Hypothalamus (tissue), 51 donors: ENCODE measurements at places on chromosomes 7 and 10.
A peak's percentile ranks its signal among the peaks of the same experiment; 100 is the strongest.

DNA sequence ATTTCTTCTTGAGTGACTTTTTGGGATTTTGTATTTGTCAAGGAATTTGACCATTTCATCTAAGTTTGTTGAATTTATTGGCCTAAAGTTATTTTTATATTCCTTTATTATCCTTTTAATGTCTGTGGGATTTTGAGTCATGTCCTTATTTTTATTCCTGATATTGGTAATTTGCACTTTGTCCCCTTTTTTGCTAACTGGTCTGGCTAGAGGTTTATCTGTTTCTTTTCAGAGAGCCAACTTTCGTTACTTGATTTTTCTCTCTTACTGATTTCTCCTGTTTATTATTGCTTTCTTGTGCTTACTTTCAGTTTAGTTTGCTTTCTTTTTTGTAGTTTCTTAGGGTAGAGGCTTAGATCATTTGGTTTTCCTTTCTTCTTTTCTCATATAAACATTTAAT lies 14.6 kb downstream of the MGMT start:
- no peak for DNase-seq

DNA sequence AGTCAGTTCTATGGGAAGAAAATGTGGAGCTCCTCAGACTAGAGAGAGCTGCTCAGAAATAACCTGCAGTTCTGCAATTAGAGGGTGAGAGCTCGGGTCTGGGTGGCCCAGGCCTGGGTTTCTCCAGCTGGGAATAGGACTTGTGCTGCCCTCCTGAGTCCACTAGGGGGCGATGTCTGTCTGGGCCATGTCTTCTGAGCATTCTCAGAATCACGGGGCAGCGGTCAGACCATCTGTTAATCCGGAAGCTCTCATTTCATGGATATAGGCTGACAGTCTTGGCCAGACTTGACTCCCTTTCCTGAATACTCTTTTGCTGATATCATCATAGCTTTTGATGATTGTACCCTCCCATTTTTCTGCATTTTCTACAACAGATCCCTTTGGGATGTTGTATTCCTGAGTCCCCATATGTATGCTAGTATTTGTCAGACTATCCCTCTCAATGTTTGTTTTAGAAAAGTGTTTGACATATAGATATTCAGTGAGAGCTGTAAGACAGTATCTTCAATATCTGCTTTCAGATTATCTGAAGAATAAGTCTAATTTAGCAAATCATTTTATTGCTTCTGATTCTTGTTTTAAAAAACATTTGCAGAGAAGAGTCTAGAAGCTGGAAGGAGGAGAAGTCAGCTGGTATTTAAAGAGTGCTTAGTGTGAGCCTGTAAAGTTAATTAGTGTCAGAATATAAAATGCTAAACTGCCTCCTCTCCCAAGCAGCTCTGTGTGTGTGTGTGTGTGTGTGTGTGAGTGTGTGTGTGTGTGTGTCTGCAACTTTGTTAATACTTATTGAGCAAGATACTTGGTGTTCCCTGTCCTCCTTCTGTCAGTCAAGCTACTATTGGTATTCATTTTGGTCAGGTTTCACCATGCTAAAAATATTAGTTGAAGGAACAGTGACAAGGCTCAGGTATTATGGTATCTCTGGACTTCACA lies 38.0 kb downstream of the STARD3NL start:
- peak; percentile 79 for DNase-seq

DNA sequence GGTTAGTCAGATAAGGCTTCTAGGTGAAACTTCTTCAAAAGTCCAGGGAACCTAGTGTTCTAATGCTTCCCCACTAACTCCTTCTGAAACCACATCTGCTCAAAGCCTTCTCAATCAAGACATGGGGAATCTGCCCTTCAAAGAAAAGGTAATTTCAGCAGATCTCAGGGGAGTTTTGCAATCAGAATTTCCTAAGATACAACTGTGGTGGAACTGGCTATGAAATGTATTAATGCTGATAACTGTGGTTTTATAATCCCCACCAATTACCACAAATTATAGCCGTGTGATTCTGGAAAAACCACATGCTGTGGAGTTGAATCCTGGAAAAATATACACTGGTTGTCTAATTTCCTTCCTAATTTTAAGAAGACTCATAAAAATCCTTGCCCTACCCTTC lies 233.8 kb downstream of the SORCS1 start:
- DNase-seq = no peak

DNA sequence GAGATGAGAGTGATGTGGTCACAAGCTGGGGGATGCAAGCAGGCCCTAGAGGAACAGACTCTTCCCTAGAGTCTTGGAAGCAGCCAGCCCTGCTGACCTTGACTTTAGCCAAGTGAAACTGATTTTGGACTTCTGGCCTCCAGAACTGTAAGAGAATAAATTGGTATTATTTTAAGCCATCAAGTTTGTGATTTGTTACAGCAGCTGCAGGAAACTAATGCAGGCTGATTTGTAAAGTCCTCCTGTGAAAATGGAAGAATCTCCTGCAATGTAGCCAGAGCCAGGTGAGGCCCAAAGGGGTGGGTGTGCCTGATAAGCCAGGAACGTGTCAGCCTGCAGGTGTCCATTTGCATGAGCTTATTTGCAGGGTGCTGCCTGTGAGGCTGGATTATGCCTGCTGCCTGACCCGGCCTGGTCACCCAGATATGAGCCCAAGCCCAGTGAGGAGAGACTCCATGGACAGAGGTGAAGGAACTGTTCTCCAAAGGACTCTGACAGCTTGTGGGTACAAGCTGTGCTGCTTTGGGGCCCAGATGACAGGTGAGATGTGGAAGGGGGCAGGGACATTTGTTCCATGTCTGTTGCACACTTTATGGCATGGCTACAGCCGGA lies 24.6 kb upstream of the PLEKHA1 start:
- no peak for DNase-seq

DNA sequence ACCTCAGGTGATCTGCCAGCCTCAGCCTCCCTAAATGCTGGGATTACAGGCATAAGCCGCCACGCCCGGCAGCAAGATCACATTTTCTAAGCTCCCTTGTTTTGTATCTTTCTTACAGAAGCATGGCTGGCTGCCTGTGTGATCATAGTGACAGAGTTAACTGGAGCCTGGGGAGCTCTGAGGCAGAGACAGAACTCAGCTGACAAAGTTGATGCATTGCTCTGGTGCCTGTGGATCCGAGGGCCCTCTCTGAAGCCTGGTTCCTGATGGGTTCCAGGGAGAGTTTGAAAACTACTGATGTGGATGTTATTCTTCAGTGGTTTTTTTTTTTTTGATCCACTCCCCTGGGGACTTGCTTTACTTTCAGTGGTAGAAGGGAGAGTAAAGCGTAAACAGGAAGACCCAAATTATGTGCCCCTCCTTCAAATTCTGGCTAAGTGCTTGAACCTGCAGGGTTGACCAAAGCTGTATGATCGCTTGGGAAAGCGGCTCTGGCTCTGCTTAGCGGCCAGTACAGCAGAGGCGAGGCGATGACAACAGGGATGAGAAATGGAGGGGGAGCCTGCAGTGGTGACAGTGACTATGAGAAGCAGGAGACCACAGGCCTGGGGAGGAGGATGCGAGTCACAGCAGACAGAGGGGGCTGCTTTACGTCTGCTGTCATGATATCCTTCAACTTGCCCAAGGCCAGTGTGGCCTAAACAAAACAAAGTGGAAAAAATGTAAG lies 6.8 kb upstream of the EFCAB10 start:
- DNase-seq = no peak

DNA sequence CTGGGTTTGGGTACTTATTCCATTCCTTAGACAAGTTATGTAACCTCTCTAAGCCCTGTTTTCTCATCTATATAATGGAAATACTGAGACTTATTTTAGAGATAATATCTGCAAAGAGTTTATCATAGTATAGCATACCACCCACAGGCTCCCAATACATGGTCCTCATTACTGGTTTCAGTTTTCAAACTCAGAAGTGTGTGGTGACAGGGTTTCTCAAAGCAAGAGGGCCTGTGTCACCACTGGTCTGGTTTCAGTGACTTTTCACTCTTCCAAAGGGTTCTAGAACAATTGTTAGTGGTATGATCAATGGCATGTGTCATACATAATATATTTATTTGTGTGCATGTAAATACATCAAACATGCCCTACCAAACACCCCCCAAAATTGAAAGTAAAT lies 89.2 kb upstream of the BMPER start:
- DNase-seq = no peak

- DNase-seq = no peak
Measured at GRCh38 chr10:106309376-106309775, 855.1 kb downstream of the SORCS1 start.

DNA sequence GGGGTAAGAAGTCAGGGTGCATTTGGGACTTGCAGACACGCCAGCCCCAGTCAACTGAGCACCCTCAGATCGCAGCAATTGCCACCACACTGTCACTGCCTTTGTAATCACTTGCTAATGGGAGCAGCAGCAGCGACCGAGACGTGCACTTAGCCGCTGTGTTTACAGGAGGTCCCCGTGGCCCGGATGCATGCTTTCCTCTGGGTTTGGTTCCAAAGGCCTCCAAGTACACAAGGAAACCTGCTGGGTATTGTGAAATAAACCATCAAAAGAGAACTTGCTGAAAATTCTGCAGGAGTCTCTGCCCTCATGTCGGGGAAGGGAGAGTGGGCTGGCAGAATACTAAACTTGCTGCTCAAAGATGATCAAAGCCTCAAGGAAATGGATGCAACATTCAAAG lies 341.7 kb downstream of the DNAJB6 start:
- no peak for DNase-seq

DNA sequence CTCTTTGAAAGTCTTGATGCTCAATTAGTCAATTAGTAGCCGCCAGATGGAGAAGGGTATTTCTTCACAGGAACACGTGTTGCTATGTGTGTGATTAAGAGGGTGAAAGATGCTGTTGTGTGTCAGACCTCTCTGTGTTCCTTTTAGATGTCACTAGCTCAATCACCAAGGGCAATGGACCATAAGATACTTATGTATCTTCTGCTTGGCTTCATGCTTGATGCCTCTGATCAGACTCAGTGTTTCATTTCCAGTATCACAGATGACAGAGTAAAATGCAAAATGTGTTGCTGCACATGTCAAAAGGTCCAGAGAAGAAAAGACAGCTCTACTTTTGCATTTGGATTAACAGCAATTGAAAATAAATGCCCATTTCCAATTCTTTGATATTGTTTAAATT lies 865.9 kb downstream of the CNTNAP2 start:
- DNase-seq = no peak

- DNase-seq = no peak
Measured at GRCh38 chr7:133478591-133479135, 225.8 kb downstream of the EXOC4 start.

DNA sequence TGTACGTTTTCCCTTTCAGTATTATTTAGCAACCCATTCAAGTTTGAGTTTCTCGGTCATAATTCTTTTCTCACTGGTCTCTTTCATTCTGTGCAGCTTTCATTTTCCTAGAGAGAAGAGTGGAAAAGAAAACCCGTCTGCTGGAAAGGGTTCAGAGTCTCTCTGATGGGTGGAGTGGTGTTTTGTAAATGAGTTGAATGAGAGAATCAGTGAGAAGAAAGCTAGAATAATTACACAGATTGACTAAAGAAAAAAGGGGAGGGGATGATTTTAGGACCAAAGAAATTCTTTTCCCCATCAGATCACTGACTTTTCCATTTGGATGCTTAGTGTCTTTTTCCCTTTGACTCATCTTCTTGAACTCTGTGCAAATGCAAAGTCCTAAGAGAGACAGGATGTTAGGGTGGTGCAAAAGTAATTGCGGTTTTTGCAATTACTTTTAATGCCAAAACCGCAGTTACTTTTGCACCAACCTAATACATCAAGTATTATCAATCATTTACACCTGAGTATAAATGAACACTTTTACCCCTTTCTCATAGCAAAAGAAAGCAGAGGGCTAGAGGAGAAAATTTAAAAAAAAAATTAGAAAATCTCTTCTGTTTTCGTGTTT lies 242.1 kb upstream of the SP4 start:
- no peak for DNase-seq

DNA sequence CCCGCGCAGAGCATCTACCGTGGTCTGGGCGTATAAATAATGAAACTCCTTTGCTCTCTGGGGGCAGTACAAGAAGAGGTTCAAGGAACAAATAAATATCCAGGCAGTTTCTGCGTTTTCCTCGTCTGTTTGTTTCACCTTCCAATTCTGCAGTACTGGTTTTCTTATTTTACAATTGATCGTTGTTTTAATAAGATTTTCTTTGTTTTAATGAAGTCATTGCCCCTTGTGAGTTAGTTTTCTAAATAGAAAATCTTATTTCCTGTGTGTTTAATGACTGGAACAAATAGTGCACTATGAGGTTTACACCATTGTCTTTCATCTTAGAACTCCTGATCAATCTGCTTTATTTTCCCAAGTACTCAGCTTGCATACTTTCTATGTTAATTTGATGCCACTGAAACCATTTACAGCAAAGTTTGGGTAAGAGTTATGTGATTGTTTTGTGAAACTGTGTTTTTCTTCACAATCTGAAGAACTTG lies 1.2 kb downstream of the PLEKHA1 start:
- no peak for DNase-seq

DNA sequence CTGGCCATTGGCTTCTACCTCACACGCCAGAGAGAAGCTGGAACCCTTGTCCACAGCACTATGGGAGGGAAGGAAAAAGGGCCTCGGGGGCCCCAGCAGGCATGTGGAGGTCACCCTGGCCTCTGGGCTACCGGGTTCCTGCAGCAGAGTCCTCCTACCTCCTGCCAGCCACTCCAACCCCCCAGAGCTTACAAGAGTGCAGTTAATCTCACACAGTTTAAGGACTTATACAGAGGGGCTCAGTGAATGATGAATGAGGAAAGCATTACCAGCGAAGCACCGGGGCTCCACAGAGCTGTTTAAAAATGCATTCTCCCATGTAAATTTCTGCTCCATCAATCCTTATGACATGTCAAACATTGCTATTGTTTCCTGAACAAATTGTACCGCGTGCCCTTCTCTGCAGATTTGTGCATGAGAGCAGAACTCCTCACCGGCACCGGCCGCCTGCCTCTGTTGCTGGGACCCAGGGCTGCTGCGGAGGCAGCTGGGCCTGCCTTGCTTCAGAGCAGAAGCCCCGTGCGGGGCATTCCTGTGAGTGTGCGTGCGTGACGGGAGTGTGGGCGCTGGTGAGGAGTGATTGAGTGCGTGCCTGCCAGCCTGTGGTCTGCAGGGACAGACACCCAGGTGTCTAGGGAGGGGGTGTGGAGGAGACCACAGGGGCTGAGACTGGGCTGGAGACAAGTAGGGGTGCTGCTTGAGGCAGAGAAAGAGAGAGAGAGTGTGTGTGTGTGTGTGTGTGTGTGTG lies 52.8 kb downstream of the C10orf105 start:
- no peak for DNase-seq
